ENCODE measurements at places on chromosomes 2 and 18. TPM values are rescaled to one million over a fixed set of nuclear protein-coding genes. Genes with fewer than 3 reads are reported as not detected.

The SCN7A gene
- total RNA-seq = 0.23 TPM

The ST6GAL2 gene
- 12.9 TPM for total RNA-seq

The MAPK4 gene
- total RNA-seq = not detected

The PLCD4 gene
- total RNA-seq = 0.59 TPM

The REG3A gene
- not detected for total RNA-seq

The PHOSPHO2 gene
- total RNA-seq = 1.8 TPM

The TNFAIP6 gene
- total RNA-seq = 41.6 TPM

The ZBTB7C gene
- total RNA-seq = not detected

All from smooth muscle cell of the umbilical artery (primary cell).